T-helper 22 cell (primary cell): ENCODE measurements at places on chromosomes 2 and 18.

- DNase-seq: no peak
Measured at GRCh38 chr2:134460583-134460998, 206.7 kb downstream of the MGAT5 start.

GRCh38 chr2:17661460-17661859, 92.2 kb downstream of the SMC6 start:
- DNase-seq: no peak

DNA sequence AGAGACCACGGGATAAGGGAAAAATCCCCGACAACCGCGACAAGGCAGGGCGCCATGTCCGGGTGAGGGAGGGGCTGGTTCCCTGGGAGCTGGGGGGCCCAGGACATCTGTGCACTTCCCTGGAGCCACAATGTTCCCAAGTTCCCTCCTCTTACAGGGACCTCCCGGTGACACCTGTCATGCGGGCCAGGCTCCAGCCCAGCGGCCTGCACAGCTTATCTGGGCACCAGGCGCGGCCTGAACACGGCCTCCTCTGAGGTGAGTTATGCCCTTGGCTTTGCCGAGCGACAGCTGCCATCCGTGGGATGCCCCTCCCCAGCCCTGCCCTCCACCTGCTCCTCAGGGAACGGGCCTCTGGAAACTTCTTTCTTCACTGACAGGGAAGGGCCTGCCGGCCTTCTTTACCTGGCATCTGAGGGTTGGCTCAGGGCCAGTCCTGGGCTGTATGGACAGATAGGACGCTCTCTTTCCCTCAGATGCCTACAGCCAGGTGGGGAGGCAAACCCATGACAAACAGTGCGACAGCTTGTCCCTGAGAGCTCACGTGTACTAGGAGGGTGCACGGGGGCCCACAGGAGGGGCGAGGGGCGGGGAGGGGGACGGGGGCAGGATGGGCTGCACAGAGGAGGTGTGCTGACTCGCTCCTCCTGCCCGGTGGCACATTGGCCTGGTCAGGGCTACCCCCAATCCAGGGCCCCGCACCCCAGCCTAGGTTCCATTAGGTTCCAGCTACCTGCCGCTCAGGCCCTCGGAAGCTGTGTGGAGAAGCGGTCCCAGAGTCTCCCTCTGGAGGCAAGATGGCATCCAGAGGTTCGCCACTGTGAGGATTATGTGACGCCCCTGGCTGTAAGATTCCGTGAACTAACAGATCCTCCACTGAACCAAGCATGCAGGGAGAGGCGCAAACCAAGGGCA, 34.9 kb upstream of the HPCAL1 start:
- DNase-seq: no peak

DNA sequence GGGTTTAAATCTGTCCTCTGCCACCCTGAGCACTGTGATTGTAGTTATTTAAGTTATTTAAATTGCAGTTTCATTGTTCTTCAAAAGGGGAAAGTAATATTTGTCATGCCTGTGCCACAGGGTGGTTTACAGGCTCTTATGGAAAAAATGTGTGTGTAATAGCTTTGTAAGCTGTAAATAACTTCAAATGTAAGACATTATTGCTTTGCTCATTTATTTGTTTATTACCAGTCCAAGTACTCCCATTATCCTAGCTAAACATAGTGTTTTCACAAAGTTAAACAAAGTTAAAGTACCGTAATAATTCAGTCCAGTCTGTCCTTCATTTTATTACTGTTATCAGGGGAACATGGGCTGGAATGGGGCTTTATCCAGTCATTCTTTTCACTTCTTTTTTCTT, 43.4 kb upstream of the IGFBP2 start:
- DNase-seq: no peak

GRCh38 chr2:233857511-233858141, 3.3 kb upstream of the HJURP start:
- peak; percentile 9 for DNase-seq

GRCh38 chr2:67393237-67393636, 3.9 kb upstream of the ETAA1 start:
- DNase-seq: no peak

- DNase-seq: no peak
Measured at GRCh38 chr2:11498543-11499034, 32.6 kb upstream of the E2F6 start.

DNA sequence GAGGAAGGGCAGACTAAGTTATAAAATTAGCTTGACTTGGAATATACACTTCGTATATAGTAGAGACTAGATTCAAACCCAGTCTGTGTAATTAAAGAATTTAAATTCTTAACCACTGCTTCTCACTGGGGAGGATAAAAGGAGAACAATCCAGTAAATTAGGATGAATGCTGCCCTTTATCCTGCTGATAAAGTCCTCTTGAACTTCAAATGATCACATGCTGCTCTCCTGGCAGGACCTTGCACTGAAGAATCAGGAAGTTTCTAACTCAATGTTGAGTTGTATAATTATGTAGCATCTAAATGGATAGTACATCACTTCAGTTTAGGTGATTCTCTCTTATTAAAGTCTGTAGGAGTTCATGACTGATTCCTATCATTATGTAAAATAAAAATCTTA, 1179.7 kb downstream of the DSC3 start:
- DNase-seq: no peak

DNA sequence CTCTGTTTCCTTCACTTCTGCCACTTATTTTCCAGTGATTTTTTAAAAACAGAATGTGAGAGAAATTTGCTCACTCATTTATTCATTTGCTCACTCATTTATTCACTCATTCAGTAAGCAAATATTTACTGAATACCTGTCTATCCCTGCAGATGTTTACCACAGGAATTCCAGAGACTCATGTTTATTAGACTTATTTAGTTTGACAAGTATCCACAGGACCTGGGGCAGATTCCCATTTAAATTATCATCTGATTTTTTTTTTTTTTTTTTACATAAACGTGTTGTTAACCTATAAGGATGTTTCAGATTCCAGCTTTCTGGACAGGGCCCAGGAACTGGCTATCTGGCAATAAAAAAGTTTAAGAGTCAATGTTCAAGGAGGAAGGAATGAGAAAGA, 175.1 kb upstream of the ERBB4 start:
- DNase-seq: no peak

DNA sequence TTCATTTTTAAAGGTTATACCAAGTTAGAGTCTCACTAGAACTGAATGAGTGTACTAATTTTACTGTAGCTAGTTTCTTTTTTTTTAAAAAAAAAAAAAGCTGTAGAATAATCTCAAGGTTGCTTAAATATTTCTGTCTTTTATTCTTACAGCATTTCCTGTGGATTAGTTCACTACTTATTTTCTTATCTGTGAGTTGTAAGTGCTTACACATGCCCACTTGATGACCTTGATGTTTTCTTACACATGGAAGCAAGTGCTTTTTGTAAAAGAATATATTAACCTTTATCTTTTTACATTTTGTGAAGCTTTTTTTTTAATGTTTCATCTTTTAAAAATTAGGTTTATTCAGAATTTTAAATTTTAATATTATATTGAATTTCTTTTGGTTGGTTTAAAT, 57.8 kb downstream of the MSH2 start:
- no peak for DNase-seq

GRCh38 chr2:64862623-64863022, 126.6 kb upstream of the SLC1A4 start:
- DNase-seq: no peak

GRCh38 chr18:75800331-75800648, 372.8 kb upstream of the SMIM21 start:
- DNase-seq: no peak
